ENCODE measurements at places on chromosomes 16 and 17. TPM values are rescaled to one million over a fixed set of nuclear protein-coding genes. Genes with fewer than 3 reads are reported as not detected.

GRCh38 chr17:52410781-52411180 lies 252.3 kb upstream of the CA10 start:
- no peak for DNase-seq

GRCh38 chr16:50531901-50532300 lies 16.3 kb upstream of the NKD1 start:
- no peak for DNase-seq

DNA sequence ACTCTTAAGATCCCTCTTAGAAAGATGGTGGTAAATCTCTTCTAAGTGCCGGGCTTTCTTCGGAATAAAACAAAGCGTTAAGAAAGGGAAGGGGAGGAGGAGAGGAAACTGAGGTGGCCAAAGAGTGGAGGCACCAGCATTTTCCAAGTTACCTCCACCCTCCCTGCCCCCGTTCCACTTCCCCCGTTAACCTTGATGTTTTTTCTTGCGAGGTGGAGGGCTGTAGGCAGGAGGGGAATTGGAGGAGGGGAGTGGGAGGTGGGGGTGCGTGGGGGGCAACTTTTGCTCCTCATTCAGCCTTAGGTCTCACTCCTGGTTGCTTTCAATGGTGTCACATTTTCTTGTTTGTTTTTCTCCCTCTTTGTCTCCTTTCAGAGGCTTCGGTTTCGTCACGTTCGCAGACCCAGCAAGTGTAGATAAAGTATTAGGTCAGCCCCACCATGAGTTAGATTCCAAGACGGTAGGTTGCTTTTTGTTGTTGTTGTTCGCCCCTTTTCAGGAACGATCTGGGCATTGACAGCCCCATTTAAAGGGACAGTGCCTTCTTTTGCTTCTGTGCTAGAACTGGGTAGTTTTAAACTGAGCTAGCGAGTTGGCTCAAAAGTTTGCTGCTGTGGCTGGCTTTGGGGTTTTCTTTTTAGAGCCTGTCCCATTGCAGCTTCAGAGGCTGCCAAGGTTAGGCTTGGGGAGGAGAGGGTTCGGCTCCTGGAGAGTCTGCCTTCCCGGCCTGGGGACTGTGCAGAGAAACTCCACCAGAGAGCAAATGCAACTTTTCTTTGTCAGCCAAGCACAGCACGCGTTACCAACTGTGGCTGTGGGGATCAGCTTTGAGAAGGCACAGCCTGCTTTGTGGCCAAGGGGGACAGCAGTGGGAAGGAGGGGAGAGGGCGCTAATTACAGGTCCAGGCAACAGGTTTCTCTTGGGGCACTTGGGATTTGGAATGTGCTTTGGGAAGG lies 1.9 kb downstream of the MSI2 start:
- no peak for DNase-seq

DNA sequence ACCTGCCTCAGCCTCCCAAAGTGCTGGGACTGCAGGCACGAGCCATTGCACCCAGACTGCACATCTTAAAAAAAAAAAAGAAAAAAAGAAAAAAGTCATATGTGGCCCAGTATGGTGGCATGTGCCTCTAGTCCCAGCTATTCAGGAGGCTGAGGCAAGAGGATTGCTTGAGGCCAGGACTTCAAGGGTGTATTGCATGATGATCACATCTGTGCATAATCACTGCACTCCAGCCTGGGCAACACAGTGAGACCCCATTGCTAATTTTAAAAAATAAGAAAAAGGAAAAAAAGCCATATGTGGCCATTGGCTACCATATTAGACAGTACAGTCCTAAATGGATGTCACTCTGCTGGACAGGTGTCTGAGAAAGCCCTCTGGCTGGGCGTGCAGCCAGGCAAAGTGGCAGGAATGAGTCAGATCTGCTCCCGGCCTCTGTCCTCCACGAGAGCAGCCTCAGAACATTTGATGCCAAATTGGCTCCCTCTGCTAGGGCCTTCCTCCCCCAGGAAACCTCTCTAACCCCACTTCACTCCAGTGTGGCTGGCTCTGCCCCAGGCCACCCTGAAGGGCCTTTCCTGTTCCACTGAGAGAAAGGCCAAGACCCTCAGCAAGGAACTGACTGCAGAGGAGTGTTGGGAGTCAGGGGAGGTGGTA lies 14.7 kb downstream of the CA7 start:
- DNase-seq, result no peak

GRCh38 chr17:13587487-13588338 lies 14.0 kb downstream of the HS3ST3A1 start:
- DNase-seq, result no peak

- no peak for DNase-seq
Observed at GRCh38 chr17:82799591-82799990, 40.2 kb downstream of the ZNF750 start.

TBC1D16 gene
- total RNA-seq, result 14.0 TPM

- DNase-seq, result no peak
Observed at GRCh38 chr17:50049636-50050035, 6.3 kb upstream of the ITGA3 start.

SEPTIN1 gene
- 38.2 TPM for total RNA-seq

ZSCAN10 gene
- under 0.01 TPM for total RNA-seq

TBC1D3I gene
- 0.54 TPM for total RNA-seq

DNA sequence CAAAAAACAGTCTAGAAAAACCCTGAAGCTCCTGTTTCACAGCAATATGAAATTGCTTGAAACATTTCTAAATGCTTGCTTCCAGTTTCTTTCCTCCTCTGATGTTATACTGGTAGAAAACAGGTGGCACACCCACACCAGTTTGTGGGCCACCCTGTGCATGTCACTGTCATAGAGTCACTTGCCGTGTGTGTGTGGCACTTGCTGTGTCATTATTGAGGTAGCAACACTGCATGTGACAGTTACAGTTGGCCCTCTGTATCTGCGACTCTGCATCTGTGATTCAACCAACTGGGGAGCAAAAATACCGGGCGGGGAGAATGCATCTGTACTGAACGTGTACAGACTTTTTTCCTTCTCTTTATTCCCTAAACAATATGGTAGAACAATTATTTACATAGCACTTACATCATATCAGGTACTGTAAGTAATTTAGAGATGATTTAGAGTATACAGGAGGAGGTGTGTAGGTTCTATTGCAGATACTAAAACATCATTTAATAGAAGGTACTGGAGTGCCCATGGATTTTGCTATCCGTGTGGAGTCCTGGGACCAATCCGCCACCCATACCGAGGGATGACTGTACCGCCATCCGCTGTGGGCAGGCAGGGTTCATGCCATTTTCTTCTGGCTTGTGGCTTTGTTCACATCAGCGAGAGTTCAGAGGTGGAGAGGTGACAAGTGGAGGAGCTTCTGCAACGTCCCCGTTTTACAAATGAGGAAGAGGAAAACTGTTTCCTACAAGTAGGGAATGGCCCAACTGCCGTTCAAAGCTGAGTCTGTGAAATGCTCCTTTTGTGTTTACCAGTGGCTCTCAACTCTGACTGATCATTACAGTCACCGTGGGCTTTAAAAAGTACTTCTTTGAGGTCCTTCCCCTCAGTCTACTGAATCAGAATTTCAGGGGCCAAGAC lies 373.7 kb downstream of the SNX29 start:
- peak; percentile 88 for DNase-seq

DNA sequence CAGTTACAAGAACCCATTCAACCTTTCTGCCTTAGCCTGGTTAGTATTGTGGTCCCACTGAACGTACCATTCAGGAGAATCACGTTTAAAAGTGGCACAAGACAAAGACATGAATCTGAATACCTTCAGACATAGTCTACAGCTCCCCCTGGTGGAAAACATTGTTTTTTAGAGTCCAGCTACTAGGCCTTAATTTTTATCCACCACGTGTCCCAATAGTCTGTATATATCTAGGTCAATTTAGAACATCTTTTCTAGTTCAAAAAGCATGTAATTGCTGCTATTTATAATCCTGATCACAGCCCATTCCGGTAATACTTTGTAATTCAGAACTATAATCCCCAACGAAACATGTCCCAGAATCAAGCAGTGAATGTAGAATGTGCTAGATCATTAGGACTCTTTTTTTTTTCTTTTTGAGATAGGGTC lies 13.7 kb upstream of the GUCY2D start:
- peak; percentile 56 for DNase-seq

CRHR1 gene
- total RNA-seq, result under 0.01 TPM

TP53TG3D gene
- 1.6 TPM for total RNA-seq

- DNase-seq, result no peak
Observed at GRCh38 chr17:32516450-32516849, 29.7 kb downstream of the CDK5R1 start.

ZP2 gene
- not detected for total RNA-seq

DNA sequence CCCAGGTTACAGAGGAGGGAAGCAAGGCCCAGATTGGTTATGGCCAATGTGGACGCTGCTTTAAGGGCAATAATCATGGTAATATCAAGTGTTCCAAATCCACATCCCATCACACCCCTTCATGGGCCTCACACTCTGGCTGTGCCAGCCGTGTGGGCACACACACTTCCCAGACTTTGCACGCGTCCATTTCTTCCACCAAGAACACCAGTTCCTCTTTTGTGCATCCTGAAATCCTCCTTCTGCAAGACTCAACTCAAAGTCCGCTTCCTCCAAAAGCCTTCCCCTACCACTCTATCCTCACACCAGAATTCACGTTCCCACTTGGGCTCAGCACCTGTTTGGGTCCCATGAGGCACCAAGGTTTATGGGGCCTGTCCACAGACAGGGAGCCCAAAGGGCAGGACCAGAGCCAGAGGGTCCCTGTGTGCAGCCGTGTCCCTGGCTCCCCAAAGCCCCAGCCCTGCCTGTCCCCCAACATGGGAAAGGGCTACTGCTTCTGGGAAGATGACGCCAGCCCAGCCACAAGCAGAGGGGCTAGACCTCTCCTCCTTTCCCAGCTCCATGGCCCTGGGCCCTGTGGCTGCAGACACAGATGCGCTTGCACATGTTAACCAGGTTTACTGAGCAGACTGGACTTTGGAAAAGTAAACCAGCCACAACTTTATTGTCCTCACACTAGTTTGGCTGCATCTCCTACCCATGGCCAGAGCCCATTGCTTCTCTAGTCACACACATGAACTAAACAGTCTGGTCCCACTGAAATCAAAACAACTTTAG lies 20.3 kb downstream of the SPNS3 start:
- DNase-seq, result no peak

DNA sequence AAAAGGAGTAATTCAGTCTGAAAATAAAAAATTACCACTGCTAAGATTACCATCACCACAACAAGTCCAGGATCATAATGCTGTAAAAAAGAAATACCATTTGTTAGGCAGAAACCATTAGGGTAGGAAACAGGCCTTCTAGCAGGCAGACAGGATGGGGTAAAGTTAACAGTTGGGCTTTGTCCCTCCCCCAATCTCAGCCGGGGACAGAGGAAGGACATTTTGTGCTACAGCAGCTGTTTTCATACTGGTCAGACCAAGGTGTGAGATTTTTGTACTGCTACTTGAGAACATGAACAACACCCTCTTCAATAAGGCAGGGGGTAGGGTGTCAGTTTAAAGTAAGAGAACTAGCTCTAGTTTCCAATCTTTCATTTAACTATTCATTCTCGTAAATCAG lies 49.2 kb upstream of the ITGA2B start:
- DNase-seq, result no peak

KREMEN2 gene
- under 0.01 TPM for total RNA-seq

GRB7 gene
- total RNA-seq, result not detected

DNA sequence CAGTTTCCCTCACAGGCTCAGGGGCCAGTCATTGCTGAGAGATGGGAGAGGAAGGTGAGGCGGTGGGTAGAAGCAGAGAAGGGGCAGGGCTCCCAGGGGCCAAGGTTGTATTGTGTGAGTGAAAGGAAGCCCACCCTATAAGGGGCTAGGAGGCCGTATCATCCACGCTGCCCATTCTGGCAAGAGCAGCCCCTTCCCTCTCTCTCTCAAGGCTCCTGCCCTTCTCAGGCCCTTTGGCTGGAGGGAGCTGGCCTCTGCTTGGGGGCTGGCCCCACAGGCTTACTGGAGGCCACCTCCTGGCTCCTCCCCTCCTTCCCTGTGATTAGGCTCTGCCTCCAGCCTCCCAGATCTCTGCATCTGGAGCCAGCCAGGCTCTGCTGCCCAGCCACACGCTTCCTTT lies 7.6 kb downstream of the TBKBP1 start:
- DNase-seq, result no peak

TRPV3 gene
- total RNA-seq, result under 0.01 TPM

DNA sequence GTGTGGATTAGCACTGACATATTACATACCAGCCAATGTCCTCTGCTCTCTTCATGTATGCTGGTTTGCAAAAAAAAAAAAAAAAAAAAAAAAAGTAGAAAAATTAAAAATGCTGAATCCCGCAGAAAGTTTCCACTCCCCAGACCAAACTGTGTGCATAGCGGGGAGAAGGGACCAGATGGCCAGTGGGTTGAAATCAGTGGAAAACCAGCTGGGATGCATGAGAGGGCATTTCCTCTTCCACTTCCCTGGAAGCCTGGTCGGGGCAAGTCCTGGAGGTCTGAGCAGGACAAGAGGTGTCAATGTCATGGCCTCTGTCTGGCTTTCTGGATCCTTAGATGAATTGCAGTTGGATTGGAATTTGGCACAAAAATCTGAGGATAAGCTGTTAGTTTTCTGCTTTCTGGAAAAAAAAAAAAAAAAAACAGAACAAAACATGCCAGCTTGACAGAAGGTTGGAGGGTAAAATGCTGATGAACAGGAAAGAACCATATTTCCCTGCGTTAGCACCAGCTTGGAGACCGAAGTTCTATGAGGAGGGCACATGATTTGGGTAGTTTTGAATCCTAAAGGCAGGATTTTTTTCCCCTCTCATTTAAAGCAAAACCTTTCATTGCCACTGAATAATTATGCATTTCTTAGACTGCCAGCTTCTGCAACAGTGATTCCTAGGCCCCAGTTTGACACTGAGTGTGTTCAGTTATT lies 941.5 kb upstream of the EEF2KMT start:
- DNase-seq, result no peak

DNA sequence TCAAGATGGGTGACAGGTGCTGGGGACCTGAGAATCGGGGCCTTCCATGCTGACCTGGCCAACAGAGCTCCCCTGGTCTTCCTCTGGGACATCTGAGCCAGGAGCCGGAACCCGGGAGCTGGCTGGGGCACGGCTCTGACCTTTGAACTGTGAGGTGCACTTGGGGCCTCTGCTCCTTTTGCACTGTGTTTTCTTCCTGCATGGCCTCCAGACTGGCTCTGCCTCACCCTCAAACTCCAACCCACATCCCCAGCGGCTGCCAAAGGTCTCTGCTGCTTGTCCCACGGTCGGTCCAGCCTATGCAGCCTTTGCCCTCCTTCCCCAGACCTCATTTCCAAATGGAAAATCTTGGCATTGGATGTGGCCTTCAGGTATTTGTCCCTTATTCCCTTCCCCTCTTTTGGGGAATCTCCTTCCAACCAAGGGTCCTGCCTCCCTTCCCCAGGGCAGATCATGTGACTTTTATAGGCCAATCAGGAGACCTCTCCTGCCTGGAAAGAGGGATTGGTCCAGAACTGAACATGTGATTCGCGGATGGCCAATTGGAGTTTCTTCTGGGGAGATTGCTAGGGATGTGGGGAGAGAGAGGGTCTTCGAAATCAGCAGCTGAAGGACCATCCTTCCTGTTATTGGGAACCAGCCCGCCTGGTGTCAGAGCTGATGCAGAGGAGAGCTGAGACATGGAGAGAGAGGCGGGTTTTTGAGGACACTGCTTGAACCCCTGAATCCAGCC lies 117.9 kb downstream of the CYLD start:
- no peak for DNase-seq

Measured in hematopoietic multipotent progenitor cell (in vitro differentiated cells).